Hypothalamus (tissue), 51 donors: ENCODE measurements at places on chromosomes 11 and 22.

DNA sequence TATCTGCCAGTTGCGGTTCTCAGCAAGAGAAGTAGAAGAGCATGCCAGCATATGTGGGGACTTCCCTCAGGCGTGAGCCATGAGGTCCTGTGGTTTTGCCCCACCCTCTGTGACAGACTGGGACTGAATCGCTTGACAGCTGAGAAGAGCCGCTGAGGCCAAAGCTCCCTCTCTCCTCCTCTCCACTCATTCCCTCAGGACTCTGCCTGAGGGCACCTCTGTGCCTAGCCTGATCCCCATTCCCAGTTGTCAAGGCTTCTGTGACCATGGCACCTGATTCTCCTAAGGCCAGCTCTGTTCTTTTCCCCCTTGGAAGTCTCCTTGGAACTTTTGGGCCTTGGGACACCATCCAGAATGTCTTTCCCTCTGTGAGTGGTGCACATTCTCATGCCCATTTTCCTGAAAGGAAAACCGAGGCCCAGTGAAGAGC, 27.0 kb downstream of the ART5 start:
- no peak for DNase-seq

DNA sequence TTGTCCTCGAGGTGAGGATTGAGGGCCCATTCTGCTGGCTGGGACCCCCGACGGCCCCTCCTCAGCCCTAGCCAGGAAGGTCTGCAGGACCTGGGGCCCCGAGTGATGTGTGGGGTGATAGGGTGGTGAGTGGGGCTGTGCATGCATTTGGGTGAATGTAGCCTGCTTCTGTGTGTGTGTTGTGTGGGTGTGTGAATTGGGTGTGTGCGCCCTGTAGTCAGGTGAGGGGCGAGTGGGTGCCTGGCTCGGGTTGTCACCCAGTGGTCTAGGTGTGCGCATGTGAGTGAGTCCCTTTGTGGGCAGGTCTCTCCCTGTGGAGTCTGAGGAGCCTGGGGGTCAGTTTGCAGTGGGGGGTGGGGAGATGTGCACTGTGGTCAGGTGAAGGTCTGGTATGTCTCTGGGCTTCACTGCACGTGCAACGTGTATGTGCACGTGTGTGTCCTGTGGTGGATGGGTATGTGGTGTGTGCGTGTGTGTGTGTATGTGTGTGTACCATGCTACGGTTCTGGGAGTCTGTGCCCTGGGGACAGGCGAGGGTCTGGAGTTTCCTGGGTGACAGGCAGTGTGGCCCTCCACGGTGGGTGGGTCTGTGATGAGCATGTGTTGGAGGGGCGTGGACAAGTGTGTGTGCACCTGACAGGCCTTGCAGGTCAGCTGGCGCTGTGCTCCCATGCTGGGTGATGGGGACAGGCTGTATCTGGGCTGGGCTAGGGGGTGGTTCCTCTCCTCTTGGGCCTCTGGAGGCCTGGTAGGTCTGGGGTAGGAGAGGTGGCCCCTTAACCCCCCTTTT, 1.0 kb downstream of the TMEM151A start:
- no peak for DNase-seq

GRCh38 chr11:68806931-68807844, 34.5 kb downstream of the CPT1A start:
- DNase-seq = no peak

DNA sequence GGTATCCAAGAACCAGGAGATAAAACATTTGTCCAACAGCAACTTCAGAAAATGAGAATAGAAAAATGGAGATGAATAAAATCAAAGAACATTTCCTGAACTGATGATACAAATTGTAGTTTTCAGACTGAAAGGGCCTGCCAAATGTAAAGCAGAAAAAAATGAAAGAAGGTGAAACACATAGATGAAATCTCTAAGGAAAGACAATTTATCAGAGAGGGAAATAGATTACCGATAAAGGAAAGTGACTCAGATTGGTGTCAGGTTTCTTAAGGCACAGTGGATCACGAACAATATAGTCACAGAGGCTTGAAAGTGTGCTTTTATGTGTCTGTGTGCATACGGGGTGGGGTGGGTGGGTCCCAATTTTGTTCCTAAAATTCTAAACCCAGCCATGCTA, 4.1 kb upstream of the STT3A start:
- no peak for DNase-seq

GRCh38 chr11:46649180-46649738, 31.9 kb downstream of the ATG13 start:
- peak; percentile 72 for DNase-seq

GRCh38 chr11:25038131-25038530, 541.3 kb downstream of the LUZP2 start:
- DNase-seq = no peak

- DNase-seq = no peak
Measured at GRCh38 chr22:19904174-19904856, 37.3 kb upstream of the COMT start.

DNA sequence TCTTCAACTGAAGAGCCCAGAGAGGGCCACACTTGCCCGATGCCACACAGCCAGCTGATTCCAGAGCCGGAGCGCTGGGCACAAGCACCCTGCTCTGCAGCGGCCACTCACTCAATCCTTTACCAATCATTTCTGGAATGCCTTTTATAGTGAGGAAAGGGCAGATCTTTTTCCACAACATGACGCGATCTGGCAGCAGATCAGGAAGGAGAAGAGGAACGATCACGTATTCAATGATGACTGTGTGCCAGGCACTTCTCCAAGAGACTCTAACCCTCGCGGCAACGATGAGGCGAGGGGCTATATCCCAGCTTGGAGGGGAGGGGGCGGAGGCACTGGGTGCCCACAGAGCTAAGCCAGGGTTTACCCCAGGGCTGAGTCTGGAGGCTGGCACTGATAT, 56.3 kb upstream of the TCF20 start:
- DNase-seq = no peak

- peak; percentile 3 for DNase-seq
Measured at GRCh38 chr11:74311352-74311926, at the start of gene P4HA3. TSS of gene P4HA3 (minus strand) at chr11:74311640. CDS start at chr11:74311611, 29 bp downstream.

DNA sequence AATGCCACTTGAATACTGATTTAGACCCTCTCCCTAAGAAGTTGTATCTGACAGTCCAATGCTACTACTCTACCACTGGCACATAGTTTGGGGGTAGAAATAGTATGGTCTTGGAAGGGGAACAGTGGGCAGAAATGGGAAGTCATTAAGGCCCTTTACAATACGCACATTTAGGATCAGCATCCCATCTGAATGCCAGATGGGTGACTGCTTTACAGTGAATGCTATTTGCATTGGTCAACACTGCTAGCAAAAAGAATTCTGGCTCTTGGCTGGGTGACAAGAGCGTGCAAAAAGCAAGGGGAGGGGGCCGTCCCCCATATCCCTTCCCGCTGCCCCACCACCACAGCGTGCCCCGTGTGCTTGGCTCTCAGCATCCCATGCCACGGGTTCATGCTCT, 104.7 kb upstream of the BID start:
- no peak for DNase-seq

- DNase-seq = no peak
Measured at GRCh38 chr22:38959590-38959989, 2.2 kb downstream of the APOBEC3A start.

GRCh38 chr11:134541355-134541754, 129.3 kb upstream of the B3GAT1 start:
- no peak for DNase-seq

GRCh38 chr11:112334381-112334780, 73.7 kb upstream of the PLET1 start:
- no peak for DNase-seq

DNA sequence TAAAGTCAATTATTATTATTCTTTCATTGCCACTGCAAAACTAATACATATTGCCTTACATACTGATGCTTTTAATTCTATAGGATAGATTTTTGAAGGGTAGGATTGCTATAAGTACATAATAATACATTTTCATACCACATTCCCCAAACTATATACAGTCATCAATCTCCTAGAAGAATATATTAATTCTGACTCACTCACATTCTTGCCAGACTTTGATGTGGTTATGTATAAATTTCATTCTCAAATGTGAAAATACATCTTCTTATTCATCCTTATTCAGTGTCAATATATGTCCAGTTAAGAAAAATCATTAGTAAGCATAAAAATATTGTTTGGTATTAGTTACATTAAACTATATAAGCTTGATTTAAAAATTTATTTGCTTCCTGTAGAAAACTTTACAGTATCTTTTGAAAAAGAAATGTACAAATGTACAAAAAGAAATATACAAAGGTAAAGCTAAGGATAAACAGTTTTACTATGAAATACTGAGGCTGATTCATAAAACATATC, 458.8 kb upstream of the CNTN5 start:
- DNase-seq = no peak

GRCh38 chr11:120039039-120039438, 98.9 kb downstream of the TRIM29 start:
- no peak for DNase-seq

DNA sequence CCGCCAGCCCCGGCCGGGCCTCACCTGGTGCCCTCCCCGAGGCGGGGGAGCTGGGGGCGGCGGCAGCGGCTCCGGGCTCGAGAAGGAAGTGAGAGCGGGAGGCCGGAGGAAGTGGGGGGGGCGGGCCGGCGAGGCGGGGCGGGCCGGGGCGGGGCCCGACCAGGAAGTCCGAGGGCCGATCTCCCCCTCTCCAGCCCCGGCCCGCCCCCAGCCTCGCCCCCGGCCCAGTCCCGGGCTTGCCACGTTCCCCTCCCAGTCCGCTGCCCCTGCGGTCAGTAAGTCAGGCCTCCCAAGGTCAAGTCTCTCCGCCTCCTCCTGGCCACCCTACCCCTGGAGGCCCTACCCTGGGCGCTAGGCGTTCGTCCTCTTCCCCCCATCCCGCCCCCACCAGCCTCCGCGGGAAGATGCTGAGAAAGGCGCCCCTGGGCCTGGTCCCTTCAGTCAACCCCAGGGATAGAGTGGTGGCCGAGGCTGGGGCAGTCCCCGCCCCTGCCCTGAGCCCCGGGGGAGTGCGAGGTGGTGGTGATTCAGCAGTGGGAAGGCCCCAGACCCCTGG, at the start of gene RHOG:
RHOG (minus strand) TSS at position 90 of the 556 bp plus-strand sequence. CDS start 12,821 bp downstream, outside the sequence.
- peak; percentile 77 for DNase-seq

- no peak for DNase-seq
Measured at GRCh38 chr11:2813968-2814367, 71.6 kb downstream of the CDKN1C start.

GRCh38 chr11:29063630-29064361, 953.0 kb downstream of the KCNA4 start:
- no peak for DNase-seq

DNA sequence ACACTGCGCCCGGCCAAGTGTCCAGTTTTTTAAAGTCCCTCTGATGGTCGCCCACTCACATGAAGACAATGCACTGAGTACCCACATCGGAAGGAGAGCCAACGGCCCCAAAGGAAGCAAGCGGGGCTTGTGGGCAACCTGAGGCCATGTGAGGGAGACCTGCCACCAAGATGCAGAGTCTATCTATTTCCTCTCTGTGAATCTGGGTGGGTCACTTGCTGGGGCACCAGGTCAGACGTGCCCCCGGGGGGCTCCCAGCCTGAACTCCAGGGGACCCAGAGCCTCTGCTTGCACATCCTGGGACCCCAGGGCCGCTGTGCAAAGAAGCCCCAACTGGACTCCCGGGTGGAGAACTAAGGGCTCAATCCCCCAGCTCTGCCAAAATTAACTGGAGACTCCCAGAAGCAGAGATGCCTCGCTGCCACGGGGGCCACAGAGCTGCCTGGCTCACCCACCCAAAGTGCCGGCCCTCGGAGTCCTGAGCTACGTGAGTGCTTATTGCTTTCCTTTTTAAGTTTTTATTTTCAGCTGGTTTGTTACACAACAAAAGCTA, 106.4 kb downstream of the BRD1 start:
- no peak for DNase-seq

DNA sequence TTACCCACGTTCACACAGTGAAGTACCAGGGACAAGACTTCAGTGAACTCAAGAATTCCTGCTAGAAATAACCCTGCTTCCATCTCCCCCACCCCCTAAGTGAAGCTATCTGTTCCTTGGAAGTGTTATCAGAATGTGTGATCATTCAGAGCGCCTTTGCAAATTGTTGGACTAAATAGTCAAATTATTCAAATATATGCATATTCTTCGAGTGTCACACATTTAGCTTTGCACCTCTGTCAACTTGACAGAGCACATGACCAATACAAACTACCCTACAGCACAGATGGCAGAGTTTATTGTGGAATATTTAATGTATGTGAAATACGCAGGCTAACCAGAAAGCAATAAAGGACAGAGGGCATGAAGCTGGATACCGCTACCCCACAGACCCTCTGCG, 2.6 kb upstream of the BDNF start:
- DNase-seq = no peak

GRCh38 chr11:70569996-70570692, 171.8 kb downstream of the CTTN start:
- DNase-seq = no peak

DNA sequence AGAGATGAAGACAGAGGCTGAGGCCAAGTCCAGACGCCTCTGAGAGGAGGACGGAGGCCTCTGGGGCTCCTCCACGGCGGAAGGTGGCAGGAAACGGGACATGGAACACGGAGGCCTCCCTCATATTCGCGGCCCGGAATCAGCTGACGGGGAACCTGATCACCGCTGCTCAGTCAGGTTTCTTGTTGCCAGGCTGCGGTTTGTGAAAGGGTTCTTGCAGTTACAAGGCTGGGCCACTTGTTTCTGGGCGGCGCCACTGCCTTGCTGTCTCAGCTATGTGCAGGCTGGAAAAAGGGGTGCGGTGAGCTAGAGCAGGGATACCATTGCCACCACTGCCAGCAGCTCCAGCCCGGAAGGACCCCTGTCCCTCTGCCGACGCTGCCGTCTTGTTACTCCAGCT, 10.0 kb upstream of the MMP1 start:
- DNase-seq = no peak

- DNase-seq = no peak
Measured at GRCh38 chr22:49877642-49878041, 24.0 kb downstream of the ZBED4 start.

DNA sequence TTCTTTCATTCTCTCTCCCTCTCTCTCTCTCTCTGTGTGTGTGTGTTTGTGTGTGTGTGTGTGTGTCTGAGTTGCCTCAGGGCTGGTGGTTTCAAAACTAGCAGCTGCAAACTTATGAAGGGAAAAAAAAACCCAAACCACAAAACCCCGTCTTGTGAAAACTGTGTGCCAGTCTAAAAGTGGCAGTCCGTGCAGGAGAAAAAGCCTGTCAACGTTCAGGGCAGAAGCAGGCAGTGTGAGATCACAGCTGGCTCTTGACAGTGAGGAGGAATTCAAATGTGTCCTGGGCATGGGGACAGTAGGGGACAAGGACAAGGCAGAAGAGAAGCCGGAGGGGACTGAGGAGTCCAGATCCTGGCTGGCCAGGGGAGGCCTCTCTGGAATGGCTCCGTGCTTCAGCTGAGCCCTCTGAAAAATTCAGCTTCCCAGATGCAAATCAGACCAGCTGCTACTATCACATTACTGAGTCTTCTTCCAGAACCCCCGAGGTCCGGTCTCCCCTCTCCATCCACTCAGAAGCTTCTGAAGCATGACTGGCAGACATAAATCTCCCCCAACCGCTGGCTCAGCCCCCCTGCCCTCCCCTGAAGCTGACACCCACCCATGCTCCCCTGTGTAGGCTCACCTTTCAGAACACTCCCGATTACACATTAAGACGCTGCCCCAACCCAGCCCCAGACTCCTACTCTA, 31.9 kb downstream of the FLI1 start:
- DNase-seq = no peak

GRCh38 chr11:88415495-88415894, 78.0 kb upstream of the CTSC start:
- no peak for DNase-seq
